Inflammatory macrophage (primary cell): ENCODE measurements at places on chromosomes 3 and 15.
A peak's percentile ranks its signal among the peaks of the same experiment; 100 is the strongest.

DNA sequence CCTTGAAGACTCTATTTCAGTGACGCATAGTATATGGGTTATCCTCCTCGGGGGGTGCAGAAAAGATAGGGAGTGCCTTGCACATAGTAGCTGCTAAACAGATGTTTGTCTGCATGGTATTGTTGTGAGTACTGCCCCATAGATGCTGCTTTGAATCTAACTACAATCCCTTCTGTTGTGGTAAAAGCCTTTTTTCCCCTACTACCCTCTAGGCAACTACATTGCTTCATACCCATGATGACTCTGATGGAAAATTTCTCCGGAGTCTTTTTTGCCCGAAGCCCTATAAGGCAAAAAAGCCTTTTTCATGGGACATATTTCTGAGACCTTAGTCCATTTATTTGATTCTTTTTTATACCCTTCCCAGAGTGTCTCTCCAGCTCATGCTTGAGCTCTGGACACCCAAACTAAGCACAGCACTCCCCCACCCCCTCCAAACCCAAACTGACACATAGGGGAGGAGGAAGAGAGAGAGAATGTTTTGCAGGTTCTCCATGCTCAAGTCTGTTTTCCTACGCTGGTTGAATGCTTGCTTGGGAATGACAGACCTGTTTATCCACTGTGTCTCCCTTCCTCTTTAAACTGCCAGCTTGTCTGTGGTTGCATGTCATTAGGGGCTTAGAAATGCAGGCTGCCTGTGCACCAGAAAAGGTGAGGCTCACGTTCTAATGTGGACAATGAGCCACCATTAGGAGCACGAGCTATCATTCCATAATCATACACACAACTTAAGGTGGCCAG lies 52.9 kb downstream of the LRTM1 start:
- no peak for DNase-seq

GRCh38 chr3:59443618-59444293 lies 393.9 kb upstream of the CFAP20DC start:
- DNase-seq: no peak

- DNase-seq: peak; percentile 89
Measured at GRCh38 chr3:190618330-190619030, 104.6 kb downstream of the IL1RAP start.

DNA sequence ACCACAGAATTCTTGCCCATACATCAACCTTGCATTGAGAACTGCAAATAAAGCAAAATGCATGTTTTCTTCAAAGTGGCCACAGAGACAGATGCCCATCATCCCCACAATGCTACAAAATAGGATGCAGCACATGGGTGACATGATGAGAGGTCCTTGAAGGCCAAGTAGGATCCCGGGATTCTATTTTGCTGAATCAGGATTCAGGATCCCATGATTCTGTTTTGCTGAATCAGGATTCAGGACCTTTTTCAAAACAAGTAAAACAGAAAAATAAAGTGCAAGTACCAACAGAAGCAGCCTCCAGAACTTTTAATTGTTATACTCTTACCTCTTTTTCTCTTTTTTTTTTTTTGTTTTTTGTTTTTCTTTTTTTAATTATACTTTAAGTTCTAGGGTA lies 242.1 kb upstream of the NR2E3 start:
- DNase-seq: no peak

DNA sequence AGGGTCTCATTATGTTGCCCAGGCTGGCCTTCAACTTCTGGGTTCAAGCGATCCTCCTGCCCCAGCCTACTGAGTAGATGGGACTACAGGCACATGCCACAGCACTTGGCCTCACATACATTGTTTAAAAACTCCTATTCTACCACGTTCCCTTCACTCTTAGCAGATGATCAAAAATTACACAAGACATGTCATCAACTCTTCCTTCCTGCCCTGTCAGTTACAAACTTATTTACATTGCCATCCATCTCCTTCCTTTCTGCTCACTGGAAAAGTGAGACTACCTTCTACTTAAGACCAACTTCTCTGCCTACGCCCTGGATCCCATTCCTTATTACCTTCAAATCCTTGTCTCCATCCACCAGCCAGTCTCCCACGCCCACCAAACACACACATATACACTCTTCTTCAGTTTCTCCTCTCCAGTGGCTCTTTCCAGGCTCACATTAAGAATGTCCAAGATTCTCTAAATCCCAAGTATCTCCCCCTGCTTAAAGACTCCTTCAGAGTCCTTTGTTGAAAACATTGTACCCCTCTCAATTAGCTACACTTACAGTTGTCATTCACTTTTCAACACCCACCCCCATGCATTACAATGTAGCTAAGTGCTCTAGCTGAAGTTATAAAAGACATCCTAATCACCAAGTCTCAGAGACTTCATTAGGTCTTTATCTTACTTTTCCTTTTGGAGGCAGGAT lies 4.3 kb downstream of the PEAK1 start:
- no peak for DNase-seq

- peak; percentile 55 for DNase-seq
Measured at GRCh38 chr15:57146506-57147201, 228.2 kb downstream of the TCF12 start.

- DNase-seq: no peak
Measured at GRCh38 chr15:70643106-70643782, 120.1 kb downstream of the UACA start.

GRCh38 chr3:18237251-18238005 lies 187.7 kb downstream of the SATB1 start:
- no peak for DNase-seq

- peak; percentile 98 for DNase-seq
Measured at GRCh38 chr3:171967137-171967783, 72.1 kb upstream of the FNDC3B start.

- no peak for DNase-seq
Measured at GRCh38 chr3:37742574-37743212, 119.0 kb upstream of the CTDSPL start.

- no peak for DNase-seq
Measured at GRCh38 chr3:18808429-18808828, 339.9 kb upstream of the KCNH8 start.

- DNase-seq: peak; percentile 19
Measured at GRCh38 chr3:20511863-20512505, 326.0 kb upstream of the SGO1 start.

DNA sequence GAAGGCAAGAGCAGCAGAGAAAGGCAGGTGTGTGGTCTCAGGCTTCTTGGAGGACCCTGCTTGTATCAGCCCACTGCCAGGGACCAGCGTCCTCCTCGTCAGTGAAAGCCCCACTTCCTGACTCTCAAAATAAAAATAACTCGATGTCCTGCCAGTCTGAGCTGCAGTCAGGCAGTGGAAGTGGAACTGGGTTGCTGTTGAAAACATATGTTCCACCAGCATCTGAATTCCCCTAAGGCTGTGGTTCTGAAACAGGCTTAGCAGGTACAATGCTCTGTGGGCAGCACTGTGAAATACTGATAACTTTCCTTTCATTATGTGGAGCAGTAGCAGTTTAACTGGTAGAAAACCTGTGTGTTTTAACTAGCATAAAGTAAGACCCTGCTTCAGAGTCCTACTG lies 121.6 kb upstream of the EIF1B start:
- DNase-seq: no peak

DNA sequence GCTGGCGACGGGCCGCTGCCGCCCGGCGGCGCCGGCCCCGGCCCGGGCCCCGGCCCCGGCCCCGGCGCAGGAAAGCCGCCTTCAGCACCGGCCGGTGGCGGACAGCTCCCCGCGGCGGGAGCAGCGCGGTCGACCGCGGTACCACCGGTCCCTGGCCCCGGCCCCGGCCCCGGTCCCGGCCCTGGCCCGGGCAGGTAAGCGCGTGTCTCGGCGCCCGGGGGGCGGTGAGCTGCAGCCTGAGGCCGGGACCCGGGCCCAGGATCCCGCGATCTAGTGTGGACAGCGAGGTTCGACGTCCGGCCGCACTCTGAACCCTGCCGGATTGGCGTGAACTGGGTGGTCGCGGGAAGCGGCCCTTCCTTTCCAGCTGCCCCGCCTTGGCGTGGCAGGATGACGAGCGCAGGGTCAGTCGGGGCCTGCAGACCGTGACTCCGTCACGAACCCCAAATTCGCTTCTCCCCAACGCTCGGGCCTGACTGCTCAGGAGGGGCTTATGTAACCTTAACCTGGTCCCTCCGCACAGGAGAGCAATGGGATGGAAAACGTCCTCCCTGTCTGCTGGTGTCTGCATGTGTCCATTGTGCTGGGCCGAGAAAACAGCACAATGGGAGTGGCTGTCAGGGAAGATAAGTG lies 472 bp downstream of the BSN start:
- peak; percentile 3 for DNase-seq

DNA sequence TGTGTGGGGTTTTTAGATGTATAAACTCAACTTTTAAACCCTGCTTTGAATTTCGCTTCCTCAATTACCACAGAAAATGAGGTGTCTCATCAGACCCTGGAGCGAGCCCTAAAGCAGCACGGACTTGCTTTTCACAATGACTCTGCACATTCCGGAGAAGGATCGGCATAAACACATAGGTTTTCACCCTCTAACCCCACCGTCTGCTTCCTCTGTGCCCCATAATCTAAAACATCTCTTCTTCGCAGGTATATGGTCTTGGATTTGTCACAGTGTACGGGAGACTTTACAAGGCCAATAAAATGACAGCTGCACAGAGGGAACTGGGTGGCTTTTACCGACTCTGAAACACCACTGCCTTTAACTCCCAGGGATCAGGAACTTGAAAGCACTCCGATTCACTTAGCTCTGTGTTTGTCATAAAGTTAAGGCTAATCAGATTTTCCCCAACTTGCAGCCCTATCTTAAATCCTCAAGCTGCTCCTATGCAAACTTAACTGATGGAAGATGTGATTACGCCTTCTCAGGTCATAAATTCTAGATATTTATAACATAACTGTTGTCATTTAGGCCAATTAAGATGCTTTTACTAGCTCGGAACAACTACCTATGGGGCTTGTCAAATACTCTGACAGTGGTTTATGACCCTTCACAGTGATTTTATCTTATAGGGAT lies 133.4 kb upstream of the WNT5A start:
- peak; percentile 56 for DNase-seq

GRCh38 chr3:52986938-52987337 lies 58.9 kb downstream of the SFMBT1 start:
- DNase-seq: no peak

DNA sequence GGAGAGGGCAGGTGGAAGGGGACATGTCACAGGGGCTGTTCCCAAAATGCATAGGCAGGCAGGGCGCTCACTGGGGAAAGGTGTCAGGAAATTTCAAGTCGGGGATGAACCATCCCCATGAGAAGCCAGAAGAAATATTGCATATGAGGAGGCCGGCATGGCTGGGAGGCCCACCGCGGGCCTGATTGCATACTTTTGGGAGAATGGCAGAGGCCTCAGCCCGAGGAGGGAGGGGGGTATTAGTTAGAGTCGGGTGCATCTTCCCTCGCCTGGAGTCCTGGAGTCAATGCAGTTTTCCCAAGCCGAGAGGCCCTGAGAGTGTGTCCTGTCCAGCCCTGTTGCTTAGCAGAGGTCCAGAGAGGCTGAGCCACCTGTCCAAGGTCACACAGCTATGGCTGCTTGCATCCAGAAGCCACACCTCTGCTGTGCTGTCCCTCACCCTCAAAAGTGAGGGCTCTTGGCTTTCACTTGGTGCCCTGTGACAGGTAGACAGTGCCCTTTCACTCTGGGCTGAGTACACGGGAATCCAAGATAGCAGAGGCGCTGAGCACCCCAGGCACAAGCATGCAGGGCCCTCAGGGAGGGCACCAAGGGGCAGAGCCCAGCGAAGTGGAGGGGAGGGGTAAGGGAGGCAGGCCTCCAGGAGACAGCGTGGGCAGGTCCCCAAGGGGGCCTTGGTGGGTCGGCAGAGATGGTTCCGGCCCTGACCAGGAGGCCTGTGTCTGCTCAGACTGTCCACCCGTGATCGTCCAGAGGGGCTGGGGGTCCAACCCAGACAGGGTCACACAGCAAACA lies 48.5 kb downstream of the GRIP2 start:
- no peak for DNase-seq

DNA sequence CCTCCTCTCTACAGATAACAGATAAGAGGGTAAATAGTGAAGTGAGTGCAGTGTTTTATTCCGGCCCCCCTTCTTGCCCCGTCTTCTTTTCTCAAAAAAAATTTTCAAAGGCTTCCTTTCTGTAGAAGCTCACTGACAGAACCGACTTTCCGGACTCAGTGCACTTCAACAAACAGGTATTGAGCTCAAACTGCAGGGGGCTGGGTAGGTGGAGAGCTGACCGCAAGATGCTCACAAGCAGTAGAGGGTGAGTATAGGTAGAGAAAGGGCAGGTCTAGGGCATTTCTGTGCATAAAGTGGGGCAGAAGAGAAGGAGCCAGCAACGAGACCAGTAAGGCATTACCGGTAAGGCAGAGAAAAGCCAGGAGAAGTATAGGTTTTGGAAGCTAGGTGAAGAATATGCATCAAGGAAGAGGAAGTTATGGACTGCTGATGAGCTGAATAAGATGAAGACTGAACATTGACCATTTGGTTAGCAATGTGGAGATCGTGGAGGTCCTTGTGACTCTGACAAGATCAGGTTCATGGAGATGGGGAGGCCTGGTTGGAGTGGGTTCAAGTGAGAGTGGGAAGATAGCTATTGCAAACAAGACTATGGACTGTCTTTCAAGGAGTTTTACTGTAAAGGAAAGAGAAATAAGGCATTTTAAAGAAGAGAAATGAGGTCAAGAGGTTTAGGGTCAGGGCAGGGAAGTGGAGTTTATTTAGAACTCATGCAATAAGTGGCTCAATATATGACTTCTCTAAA lies 97.4 kb downstream of the ST6GAL1 start:
- peak; percentile 78 for DNase-seq

GRCh38 chr15:72599855-72600464 lies 54.5 kb upstream of the GOLGA6B start:
- DNase-seq: peak; percentile 60

DNA sequence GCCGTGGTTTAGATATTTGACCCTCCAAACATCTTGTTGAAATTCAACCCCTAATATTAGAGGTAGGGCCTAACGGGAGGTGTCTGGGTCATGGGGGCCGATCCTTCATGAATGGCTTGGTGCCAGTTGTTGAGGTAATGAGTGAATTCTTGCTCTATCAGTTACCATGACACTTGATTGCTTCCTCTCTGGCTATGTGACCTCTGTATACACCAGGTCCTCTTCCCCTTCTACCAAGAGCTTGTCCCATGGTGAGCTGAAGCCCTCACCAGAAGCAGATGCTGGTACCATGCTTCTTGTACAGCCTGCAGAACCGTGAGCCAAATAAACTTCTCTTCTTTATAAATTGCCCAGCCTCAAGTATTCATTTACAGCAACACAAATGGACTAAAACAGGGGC lies 41.8 kb upstream of the TIPARP start:
- DNase-seq: peak; percentile 58

DNA sequence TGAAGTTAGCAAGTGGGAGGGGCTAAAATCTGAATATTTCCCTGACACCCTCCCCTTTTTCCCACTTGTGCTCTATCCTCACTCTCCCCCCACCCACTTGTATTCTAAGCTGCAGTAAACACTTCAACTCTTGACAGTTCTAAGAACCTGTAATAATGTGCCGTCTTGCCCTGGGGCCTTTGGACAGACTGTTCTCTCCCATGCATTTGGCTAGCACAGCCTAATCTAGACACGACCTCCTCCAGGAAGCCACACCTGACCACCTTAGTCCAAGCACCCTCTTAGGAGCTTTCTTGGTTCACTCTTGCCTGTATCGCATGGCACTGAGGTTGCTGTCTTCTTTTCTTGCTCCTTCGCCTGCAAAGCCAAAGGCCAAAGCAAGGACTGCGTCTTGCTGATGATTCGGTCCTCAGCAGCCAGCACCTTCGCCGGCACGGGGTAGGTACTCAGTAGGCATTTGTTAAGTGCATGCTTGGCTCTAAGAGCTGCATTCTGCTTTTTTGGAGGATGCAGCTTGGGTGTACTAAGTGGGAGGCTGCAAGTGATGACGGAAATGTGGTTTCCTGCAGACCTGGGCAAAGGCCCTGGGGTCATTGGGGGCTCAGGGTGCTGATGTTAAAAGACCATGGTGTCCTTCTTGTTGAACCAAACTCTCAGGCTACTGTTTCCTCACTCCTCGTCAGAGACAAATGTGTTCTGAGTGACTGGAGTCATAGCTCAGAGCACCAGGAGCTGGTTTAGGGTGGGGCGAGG lies 2.0 kb upstream of the ZNF710 start:
- DNase-seq: peak; percentile 13
